ENCODE measurements at places on chromosomes 16 and 17.

GRCh38 chr17:48541036-48541576 lies 3.8 kb downstream of the HOXB2 start:
- DNase-seq, result no peak

- DNase-seq, result peak; percentile 76
Observed at GRCh38 chr17:42112552-42113176, at the start of gene DHX58. DHX58 (minus strand) TSS chr17:42112714; CDS start chr17:42111892, 822 bp downstream.

- DNase-seq, result no peak
Observed at GRCh38 chr17:40886090-40886489, 1.0 kb upstream of the KRT20 start.

GRCh38 chr16:11187522-11188023 lies 68.4 kb downstream of the SOCS1 start:
- DNase-seq, result no peak

- DNase-seq, result peak; percentile 68
Observed at GRCh38 chr17:75587675-75588595, at the start of gene MYO15B. MYO15B (plus strand) TSS chr17:75587800; CDS start chr17:75588058, 258 bp downstream.

DNA sequence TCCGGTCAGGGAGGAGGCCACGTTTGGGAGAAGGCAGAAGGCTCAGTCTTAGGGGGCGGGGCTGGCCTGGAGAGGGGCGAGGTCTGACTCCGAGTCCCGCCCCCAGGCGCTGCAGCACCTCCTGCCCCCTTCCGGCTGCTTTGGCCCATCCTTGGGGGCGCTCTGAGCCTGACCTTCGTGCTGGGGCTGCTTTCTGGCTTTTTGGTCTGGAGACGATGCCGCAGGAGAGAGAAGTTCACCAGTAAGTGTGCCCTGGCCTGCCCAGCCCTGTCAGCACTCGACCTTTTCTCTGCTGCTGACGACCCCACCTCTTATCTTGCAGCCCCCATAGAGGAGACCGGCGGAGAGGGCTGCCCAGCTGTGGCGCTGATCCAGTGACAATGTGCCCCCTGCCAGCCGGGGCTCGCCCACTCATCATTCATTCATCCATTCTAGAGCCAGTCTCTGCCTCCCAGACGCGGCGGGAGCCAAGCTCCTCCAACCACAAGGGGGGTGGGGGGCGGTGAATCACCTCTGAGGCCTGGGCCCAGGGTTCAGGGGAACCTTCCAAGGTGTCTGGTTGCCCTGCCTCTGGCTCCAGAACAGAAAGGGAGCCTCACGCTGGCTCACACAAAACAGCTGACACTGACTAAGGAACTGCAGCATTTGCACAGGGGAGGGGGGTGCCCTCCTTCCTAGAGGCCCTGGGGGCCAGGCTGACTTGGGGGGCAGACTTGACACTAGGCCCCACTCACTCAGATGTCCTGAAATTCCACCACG lies 1.5 kb downstream of the TNFRSF12A start:
- DNase-seq, result peak; percentile 88

DNA sequence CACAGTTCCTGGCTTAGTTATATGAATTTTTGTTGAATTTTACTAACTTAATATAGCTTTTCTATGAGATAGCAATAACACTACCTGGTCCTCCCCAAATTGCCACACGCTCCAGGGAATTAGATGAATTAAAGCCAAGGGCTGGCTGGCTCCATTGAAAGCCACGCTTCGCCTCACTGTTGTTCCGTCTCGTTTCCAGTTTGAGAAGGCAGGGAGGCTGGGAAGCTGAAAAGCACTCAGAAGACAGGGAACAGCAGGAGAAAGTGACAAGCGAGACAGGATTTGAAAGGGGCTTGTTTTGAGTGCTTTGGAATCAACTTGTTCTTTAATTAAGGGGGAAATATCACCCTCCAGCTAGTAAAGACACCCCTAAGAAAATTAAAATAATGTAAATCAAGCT lies 425.3 kb downstream of the CA10 start:
- DNase-seq, result no peak

DNA sequence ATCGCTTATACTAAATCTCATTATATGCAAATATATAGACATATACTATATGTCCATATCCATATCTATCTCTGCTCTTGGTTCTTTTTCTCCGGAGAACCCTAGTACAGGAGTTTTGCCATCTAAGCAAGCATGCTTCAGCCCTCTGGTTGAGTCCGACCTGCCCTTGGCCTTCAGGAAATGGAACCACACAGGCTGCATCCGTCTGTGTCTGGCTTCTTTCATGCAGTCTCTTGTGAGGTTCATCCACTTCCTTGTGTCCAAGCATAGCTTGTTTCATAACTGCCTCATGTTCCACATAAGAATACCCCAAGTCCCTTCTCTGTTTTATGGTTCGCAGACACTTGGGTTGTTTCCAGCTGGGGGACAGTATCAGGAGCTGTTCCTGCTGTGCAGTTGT lies 16.8 kb downstream of the SNX20 start:
- DNase-seq, result no peak

- peak; percentile 9 for DNase-seq
Observed at GRCh38 chr17:78364436-78365281, 4.8 kb upstream of the SOCS3 start.

DNA sequence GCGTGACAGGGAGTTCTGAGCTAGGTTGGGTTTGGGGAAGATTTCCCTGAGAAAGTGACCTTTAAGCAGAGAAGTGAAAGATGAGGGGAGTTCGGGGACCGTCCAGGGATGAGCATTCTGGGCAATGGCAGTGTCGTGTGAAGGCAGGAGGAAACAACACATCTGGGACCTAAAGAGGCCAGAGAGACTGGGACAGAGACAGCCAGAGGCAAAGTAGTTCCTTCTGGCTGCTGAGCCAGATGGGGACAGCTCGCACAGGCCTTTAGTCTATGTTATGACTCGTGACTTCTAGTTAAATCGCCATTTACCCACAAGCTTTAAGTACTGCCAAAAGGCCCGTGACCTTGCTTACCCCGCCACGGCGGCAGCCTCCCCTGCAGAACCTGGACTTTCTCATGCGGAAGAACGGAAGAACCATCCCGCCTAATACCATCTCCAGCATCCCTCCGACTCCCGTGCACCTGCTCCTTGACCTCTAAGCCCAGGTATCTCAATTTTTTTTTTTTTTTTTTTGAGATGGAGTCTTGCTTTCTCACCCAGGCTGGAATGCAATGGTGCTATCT lies 8.5 kb upstream of the MED11 start:
- DNase-seq, result no peak

DNA sequence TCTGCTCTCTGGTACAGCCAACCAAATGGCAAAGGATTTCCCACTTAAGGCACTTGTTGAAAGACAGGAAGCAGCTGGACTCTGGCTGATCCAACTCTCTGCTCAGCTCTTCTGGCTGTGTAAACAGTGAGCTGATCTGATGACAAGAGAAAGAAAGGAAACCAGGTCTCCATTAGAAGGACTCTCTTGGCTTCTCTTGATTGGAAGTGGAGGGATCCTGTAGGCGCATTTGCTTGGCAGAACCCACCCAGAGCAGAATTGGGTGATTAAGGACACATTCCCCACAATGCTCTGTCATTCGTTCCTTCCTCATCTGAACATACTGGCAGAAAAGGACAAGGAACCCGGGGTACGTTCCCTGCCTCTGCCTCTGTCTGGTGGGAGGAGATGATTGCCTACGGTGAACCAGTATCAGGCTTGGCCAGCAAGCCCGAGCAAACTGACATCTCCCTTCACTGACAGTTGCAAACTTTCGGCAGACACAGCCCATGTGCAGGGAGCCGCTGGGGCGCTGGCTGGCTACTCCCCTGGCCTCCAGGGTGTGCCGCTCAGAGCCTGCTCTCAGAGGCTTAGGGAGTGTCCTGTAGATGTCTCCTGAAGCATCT lies 29.1 kb downstream of the LDHD start:
- DNase-seq, result peak; percentile 59

DNA sequence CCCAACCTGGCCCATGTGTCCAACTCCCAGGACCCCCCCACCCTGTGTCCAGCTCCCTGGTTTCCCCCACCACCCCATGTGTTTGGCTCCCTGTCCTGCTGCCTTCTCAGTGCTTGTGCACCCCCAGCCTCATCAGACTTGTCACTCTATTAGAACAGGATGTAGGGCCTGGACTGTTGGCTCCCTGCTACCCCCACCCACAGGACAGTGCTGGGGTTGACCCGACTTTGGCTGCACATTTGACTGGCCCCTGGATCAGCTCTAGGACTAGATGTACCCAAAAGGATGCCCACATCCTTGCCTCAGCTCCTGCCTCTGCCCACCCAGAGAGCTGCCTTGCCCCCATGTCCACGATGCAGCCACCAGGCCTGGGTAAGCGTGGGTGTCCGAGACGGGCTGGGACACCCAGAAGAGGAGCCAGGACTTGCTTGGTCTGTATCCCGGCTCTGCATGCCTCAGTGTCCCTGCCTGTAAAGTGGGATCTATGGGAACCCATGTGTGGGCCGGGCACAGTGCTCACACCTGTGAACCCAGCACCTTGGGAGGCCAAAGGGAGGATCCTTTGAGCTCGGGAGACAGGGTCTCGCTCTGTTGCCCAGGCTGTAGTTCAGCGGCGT lies 1.5 kb upstream of the CCDC57 start:
- no peak for DNase-seq

- peak; percentile 88 for DNase-seq
Observed at GRCh38 chr16:11133344-11133943, 122.6 kb downstream of the SOCS1 start.

DNA sequence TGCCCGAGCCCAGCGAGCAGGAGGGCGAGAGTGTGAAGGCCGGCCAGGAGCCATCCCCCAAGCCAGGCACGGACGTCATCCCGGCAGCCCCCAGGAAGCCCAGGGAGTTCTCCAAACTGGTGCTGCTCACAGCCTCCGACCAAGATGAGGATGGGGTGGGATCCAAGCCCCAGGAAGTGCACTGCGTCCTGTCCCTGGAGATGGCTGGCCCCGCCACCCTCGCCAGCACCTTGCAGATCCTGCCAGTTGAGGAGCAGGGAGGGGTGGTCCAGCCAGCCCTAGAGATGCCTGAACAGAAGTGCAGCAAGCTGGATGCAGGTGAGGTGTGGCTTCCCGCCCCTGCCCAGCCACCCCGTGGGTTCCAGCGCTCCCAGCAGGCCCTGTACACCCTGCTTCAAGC lies 18.0 kb downstream of the FLYWCH1 start:
- no peak for DNase-seq

GRCh38 chr17:66983414-66984021 lies 19.0 kb downstream of the CACNG4 start:
- DNase-seq, result no peak

DNA sequence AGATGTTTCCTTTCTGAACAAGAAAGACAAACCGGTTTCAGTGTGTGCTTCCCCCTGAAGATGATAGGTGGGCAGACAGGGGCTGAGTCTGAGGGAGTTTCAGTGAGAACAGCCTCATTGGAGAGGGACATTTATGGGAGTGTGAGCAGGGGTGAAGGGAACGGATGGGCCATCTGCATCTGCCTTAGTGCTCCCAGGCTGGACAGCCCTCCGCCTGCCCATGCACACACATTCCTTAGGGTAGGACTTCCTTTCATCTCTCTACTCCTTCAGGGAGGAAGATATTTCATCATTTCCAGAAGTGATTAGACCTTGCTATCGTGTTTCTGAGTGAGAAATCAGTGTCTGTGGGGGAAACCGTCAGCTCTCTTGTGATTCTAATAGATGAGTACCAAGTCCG lies 3.8 kb downstream of the SHISA6 start:
- DNase-seq, result no peak

DNA sequence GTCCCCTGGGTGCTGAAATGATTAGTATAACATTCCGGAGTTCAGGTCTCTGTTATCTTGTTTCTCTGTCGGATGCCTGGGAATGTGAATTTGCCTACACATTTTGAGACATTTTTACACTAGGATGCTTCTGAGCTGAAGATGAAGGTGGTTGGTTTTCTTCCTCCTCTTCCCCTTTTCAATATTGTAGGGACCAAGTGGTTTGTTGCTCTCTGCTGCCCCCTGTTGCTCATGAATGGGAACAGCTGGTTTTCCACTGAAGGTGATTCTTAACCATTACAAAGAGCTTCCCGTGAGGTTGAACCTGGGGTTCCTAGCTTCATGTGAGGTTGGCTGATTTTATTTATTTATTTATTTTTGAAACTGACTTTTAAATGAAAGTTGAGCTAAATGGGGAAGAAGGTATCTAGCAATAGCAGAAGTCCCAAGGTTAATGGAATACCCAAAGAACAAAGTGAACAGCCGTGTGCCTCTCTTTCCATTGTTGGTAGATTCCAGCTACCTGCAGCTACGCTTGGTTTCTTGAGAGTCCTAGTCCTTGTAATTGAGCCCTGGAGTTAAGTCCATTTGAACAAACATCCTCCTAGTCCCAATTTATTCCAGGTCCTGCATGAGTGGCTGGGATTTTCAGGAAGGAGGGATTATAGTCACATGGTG lies 983.9 kb upstream of the EEF2KMT start:
- DNase-seq, result no peak

- DNase-seq, result no peak
Observed at GRCh38 chr17:49596613-49597244, 21.1 kb downstream of the NXPH3 start.

GRCh38 chr17:29180034-29180787 lies at the start of gene MYO18A:
MYO18A (minus strand) TSS chr17:29180398; CDS start chr17:29166940, 13,458 bp downstream.
- DNase-seq, result peak; percentile 92

DNA sequence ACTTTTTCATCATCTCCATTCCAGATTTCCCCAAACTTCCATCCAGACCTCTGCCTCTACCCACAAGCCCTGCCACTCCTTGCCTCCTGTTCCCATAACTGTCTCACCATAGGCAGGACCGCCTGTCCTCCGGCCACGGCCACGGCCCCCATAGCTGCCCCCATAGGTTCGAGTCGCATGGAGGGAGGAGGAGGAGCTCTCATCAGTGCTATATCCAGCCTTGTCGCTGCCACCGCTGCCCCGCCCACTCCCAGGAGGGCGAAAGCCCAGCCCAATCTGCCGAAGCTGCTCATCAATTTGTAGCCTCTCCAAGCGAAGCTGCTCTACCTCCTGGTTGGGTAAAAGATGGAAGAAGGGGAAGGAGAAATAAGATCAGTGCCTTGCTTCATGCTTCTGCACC lies 3.4 kb upstream of the SOX15 start:
- no peak for DNase-seq

All from heart left ventricle (tissue), 16 donors.